ENCODE measurements at places on chromosomes 2 and 18.

- DNase-seq: no peak
Measured at GRCh38 chr2:149765636-149766035, 178.1 kb upstream of the MMADHC start.

DNA sequence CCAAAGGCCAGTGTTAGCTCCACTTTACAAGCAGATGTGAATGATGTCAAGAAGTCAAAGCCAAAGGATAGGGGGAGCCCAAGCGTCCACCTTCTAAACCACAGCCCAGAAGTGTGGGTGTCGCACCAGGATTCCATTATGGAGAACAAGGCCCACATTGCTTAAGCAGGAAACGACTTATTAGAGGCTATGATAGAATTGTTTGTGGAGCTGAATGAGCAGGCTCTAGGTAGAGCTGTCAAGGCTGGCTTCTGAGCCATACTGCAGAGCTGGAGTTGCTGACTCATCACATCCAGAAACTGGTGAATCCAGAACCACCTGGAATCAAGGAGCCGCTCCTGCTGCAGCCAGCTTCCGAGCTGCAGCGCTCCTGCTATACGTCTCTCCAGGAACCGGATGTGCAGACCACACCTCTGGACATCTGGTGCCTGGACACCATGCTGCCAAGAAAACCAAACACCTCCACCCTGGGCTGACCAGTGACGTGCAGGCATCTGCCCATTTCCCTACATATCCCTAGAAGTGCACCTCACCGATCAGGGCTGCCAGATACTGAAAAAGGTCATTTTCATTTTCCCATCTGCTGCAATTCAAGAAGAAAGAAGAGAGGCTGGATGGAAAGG, 6.2 kb upstream of the TWIST2 start:
- DNase-seq: no peak

- DNase-seq: no peak
Measured at GRCh38 chr2:216698895-216699294, 3.5 kb upstream of the IGFBP5 start.

- no peak for DNase-seq
Measured at GRCh38 chr2:9644603-9645002, 13.8 kb upstream of the YWHAQ start.
